ENCODE measurements at places on chromosomes 11 and 22.

DNA sequence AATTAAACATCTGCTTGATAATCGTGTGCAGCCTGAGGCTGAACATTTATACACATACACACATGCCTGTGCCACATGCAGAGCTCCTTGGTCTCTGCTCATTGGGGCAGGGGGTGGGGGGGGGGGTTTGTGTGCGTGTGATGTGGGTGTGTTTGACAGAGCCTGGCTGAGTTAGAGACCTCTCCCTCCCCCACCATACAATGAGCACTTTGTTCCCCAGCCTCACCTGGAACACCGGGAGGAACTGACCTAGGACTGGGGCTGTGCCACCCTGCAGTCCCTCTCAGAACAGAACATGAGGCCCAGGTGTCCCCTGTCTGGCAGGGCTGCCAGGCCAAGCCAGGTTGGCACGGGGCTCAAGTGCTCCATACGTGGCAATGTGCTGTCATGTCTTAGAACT is 96.6 kb downstream of the TP53I11 start:
- DNase-seq = no peak

GRCh38 chr11:129359748-129360147 is 15.9 kb upstream of the BARX2 start:
- no peak for DNase-seq

DNA sequence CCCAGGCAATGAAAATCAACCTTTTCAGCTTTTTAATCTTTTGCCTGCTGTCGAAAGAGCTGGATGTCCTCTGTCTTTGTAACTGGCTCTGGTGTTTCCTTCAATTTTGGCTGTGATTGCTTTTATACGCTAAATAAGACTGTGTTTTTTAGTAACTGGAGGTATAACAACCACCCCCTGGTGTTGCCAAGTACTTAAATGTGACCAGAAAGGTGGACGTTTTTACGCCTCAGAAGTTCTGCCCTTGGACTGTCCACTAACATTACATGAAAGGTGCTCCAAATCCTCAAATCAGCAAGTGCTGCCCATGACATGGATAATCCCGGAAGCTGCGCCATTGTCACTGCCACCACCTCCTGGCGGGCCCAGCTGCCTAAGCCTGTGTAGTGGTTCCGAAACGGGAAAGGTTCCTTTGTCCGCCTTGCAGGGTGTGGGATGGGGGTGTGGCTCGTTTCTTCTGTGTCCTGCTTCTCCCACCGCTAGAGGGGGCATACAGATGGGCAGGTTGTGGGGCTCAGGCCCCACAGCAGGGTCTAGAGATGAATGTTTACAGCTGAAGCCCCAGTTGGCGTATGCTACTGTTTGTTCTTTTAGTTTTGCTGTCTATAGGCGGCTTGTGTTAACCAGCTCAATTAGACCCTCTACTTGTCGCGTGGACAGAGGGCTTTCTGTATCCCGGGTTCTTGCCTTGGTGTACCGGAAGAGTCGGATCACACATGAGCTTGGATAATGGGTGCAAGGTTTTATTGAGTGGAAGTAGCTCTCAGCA is 82.2 kb upstream of the SEPTIN5 start:
- no peak for DNase-seq

GRCh38 chr22:23504516-23504915 is 75.6 kb downstream of the IGLL1 start:
- no peak for DNase-seq

GRCh38 chr11:66725114-66725513 is 3.9 kb downstream of the SPTBN2 start:
- no peak for DNase-seq

GRCh38 chr11:5696210-5696609 is 6.6 kb downstream of the TRIM22 start:
- no peak for DNase-seq

- DNase-seq = no peak
Measured at GRCh38 chr22:19903031-19903430, 38.5 kb upstream of the COMT start.

DNA sequence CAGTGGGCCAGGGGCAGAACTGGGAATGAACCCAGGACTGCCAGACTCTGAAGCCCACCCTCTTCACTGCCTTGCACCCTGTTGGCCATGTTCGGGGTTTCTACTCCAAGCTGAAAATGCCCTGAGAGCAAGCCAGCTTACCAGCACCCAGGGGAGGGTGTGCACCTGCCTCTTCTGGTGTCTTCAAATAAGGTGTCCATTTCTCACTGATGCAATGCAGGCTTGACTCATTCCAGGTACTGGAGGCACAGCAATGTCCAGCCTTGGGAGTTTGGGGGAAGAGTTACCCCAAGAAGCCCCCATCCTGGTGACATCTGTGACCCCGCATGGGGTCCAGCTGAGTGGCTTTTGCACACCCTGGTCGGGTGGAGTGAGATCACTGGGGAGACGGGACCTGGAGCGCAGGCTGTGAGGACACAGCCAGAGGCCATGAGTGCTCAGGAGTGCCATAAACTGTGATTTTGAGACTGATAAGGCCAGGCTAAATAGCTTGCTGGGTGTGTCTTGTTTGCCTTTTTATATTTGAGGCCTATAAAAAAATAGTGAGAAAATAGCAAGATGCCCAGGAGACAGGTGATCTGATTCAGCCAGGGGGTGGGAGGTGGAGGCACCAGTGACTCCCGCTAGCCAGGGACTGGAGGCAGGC is 4.6 kb upstream of the CERK start:
- no peak for DNase-seq

GRCh38 chr11:73402834-73403185 is 26.6 kb downstream of the RELT start:
- no peak for DNase-seq

GRCh38 chr22:47572443-47572842 is 810.0 kb downstream of the TBC1D22A start:
- DNase-seq = no peak

DNA sequence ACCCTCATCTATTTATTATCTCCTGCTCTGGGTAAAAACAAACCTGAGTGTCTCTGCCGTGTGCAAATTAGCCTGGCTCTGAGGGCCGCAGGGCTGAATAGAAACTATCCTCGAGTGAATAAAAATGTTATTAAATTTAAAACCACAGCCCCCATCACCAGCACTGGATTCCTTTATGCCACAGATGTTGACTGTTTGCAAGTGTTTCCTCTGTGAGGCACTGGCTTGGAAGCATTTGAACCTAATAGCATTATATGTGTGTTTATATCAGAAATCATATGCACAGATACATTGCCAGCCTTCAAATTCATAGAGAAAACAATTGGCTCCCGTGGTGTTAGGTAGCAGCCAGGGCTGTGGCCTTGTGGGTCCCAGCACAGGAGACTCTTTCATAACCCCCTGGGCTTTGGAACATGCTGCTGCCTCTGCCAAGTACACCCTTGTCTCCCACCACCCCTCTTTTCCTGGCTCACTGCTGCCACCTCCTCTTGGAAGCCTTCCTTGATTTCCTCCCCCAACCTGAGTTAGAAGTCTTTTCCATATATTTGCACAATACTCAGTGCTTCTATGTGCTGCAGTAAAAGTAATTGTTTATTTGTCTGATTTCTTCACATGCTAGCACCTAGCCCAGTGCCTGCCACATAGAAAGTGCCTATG is 294.4 kb downstream of the DDX10 start:
- DNase-seq = no peak

GRCh38 chr22:31575190-31575589 is 78.9 kb downstream of the SFI1 start:
- DNase-seq = no peak

- DNase-seq = no peak
Measured at GRCh38 chr11:898540-899190, 11.9 kb downstream of the CHID1 start.

- no peak for DNase-seq
Measured at GRCh38 chr11:36313750-36314433, 17.8 kb downstream of the PRR5L start.

DNA sequence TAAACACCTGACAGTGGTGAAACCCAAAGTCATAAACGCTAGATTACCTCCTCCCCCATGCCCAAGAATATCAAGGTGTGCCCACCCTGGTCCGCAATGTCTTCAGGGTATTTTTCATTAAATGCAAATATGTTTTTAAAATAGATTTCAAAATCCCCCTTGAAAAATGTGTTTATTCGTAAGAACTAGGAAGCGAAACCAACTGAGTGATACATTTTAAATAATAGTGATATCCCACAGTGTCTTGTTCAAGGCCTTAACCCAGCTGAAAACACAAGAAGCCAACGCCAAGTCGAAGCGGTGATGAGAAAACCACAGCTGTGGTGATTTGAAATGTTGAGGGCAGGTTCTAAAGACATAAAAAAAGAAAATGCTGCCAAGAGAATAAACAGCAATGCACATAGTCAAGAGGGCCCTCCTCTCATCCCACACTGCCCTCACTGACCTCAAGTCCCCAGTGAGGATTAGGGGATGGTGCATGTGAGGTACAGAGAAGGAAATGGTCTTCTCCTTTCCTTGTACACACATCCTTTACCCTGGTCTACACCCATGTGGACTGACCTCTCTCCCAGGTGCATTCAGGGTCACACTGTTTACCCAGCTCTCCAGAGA is 25.5 kb downstream of the KCNJ1 start:
- DNase-seq = no peak

DNA sequence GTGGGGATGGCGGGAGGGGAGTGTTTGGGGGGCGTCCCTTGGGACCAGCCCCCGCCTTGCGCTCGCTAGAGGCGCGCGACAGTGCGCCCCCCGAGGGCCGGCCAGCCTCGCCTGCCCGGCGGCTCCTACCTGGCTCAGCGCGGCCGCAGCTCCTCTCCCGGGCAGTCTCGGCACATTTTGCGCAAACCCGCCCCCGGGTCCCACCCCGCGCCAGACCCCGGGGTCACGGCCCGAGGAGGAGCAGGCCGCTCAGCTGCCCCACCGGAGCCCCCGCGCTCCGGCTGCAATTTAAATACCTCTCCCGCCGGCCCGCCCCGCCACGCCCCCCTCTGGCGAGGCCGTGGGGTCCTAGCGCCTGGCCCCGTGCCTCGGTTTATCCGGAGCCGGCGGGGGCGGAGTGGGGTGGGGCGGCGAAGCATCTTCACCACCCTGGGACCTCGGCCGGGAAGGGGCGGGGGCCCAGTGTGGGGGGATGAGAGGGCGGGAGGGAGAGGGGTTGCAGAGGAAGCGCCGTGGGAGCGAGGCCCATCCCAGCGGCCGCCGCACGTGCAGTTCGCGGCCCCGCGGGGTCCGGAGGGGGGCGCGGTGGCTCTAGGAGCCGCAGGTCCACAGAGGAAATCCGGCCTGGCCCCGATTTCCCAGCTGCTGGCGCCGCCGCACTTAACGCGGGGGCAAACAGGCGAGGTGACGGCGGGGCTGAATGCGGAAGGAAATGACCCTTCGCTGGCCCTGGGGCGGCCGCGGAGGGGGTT is at the start of gene LRRC32:
Gene LRRC32, minus strand, starts transcription at position 263 of the 752 bp plus-strand sequence. CDS start 4,793 bp downstream, outside the sequence.
- no peak for DNase-seq

GRCh38 chr11:114256176-114256966 is 39.8 kb upstream of the NNMT start:
- no peak for DNase-seq

DNA sequence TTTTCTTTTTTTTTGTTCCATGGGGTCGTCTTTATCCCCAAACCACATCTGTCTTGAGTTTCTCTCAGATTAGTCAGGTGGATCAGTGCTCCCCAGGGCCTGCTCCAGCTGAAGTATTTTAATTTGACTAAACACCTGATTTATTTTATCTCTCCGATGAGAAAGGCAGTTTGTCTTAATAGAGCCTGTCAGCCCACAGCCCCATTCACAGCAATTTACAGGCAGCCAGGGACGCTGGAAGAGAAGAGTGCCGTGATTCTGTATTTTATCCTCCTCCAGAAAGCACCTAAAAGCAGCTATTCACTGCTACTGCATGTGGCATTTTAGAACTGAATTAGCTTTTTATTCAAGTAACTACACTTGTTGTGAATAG is 164.5 kb downstream of the SOX6 start:
- DNase-seq = no peak

- DNase-seq = no peak
Measured at GRCh38 chr11:59804061-59804460, 6.5 kb downstream of the MRPL16 start.

- DNase-seq = no peak
Measured at GRCh38 chr11:2521081-2521732, 76.4 kb downstream of the KCNQ1 start.

GRCh38 chr11:134207538-134208239 is 16.1 kb downstream of the NCAPD3 start:
- DNase-seq = peak; percentile 63

DNA sequence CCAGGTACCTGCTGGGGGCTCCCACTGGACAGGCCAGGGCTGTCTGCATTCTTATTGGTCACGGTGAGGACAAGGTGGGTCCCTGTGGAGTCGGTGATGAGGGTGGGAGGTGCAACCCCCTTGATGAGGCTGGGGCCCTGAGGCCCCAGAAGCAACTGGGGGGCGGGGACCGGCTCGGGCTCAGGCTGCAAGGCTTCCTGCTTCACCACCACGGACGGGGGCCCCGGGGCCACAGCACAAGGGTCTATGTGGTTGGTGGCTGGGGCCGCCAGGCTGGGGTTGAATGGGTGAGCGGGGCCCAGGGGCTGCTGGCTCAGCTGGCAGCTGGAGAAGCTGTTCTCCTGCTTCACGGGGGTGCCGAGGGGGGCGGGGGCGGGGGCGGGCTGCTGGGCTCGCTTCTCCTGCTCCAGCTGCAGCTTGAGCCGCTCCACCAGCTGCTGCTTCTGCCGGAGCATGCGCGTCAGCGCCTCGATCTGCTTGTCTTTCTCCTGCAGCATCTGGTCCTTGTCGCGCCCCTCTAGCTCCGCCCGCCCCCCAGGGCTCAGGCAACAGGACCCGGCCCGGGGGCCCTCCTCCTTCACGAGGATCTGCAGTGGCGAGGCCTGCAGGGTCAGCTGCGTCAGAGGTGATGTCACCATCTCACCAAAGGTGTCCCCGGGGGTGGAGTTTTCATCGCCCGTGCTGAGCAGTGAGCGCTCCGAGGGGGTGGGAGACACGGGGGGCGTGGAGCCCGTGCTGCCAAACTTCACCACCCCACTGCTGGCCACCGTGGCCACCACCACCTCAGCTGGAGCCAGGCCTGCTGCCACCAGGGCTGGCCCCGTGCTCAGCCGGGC is 48.2 kb downstream of the SGSM3 start:
- no peak for DNase-seq

DNA sequence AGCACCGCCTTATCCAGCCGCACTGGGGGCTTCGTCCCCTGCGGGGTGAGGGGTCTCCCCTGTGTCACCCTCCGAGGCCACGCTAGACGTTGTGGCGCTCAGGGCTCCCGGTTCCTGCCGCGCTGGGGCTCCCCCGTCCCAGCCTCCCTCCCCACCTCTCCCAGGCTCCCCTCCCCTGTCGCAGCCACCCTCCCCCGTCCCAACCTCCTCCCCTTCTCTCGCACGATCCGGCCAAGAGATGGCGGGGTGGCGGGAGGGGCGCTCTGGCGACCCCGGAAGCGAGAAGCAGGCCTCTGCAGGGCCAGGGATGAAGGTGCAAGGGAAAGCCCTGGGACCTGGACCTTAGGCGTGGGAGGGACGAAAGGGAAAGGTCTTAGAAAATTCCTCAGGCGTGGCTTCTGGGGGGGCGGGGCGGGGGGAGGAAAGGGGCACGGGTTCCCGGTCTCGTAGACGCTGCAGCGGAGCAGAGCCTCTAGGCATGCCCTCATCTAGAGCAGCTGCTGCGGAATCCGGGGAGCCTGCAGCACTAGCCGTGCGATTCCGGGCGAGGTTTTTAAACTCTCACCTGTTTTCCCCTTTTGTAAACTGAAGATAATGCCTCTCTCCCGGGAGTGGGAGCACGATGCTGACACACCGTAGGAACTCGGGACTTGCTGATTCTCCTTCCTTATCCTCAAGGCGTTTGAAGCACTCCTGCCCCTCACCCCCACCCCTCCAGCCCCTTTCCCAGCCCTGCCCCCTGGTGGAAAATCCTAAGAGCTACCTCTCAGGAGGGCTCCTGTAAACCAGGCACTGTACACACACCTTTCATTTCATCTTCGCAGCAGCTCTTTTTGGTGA is 14.4 kb downstream of the KCNJ5 start:
- peak; percentile 27 for DNase-seq

- DNase-seq = no peak
Measured at GRCh38 chr11:110774138-110775014, 62.1 kb upstream of the ARHGAP20 start.

All from stimulated activated CD4-positive, alpha-beta T cell treated with anti-CD3 and anti-CD28 coated beads, Interleukin-1b, Interleukin-23, amount 100 ng/mL, for 48 hours (primary cell).